Right atrium auricular region (tissue), 2 donors: ENCODE measurements at places on chromosomes 16 and 17. TPM values are rescaled to one million over a fixed set of nuclear protein-coding genes. Genes with fewer than 3 reads are reported as not detected.

The NOD2 gene
- total RNA-seq, result 1.6 TPM

The MRM3 gene
- 21.8 TPM for total RNA-seq

GRCh38 chr16:50478075-50478772 is 70.0 kb upstream of the NKD1 start:
- no peak overlapping the region for H3K27ac ChIP-seq
- no peaks in the 10 kb centered on the region for H3K36me3 ChIP-seq
- no peak for DNase-seq
- no peaks in the 10 kb centered on the region for H3K4me1 ChIP-seq
- no peaks in the 10 kb centered on the region for H3K27me3 ChIP-seq
- H3K4me3 ChIP-seq, result no peak overlapping the region

- H3K4me3 ChIP-seq, result peak overlapping the region; percentile 70
- H3K27me3 ChIP-seq, result no peaks in the 10 kb centered on the region
- H3K36me3 ChIP-seq, result no peaks in the 10 kb centered on the region
- DNase-seq, result no peak
These were observed 1.1 kb downstream of the GLIS2 start for GRCh38 chr16:4316864-4317531.

- H3K27me3 ChIP-seq, result no peaks in the 10 kb centered on the region
- DNase-seq, result no peak
- no peaks in the 10 kb centered on the region for H3K4me1 ChIP-seq
- H3K27ac ChIP-seq, result peak overlapping the region; percentile 96
- H3K36me3 ChIP-seq, result no peaks in the 10 kb centered on the region
- no peak overlapping the region for H3K4me3 ChIP-seq
These were observed 14.7 kb downstream of the RARA start for GRCh38 chr17:40323391-40324381.

DNA sequence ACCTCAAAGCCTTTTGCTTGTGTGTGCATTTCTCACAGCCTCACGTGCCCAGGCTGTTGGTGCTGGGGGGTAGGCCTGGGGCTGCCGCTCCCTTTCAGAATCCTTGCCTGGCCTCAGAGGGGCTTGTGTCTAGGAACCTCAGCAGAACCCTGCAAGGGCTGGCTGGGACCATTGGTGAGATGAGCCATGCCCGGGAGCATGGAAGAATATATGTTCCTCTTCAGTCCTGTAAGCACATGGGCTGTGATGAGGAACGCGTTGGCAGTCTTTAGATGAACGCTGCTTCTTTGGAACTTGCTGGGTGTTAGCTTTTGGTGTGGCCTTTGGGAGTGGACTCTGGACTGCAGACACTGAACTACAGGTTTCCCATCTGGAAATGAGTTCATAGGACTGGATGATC is 32.0 kb upstream of the SLC5A10 start:
- no peaks in the 10 kb centered on the region for H3K4me1 ChIP-seq
- H3K27me3 ChIP-seq, result no peaks in the 10 kb centered on the region
- no peak overlapping the region for H3K27ac ChIP-seq
- peaks cover 11% of the 10 kb centered on the region for H3K36me3 ChIP-seq
- no peak for DNase-seq

DNA sequence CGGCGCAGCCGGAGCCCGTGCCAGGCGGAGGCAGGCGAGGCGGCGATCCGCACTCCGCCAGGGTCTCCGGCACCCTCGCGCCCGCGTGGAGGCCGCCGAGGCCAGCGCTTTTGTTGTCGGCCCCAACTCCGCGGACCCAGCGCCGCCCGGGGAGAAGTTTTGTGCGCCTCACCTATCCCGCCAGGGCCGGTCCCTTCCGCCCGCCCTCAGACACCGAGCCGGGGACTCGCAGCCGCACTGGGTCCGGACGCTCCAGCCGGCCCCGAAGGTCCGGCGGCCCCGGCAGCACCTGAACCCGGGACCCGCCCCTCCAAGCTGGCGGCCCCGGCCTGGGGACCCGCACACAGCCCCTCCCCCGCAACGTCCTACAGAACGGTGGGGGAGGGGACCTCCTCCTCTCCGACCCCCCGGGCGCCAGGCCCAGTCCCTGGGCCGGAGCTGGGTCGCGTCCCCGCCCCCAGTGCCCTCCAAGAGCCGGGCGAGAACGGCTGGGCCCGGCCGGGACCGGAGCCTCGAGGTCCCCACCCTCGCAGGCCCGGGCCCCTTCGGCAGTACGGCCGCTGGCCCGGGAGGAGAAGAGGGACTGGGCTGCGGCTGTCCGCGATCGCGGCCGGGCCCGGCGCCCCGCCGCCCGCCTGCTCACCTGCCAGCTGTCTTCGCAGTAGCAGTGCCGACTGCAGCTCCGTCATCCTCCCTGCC is 698 bp downstream of the UBE2G1 start:
- H3K4me1 ChIP-seq, result no peaks in the 10 kb centered on the region
- no peaks in the 10 kb centered on the region for H3K27me3 ChIP-seq
- DNase-seq, result no peak

DNA sequence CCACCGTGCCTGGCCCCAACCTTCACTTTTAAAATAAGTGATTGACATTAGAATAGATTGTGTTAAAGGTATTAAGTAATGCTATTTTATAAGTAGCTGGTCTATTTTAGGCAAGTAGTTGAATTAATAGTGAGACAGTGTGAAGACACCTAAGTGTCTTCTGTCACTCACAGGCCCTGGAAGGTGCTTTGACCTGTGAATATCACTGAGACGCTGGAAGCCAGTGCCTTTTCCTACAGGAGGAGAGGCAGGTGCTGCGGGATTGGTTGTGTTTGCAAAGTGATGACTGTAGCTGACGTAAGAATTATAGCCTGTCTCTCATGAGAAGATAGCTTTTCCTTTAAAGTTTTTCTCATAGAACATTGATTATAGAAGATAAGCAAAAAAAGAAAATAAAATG is 45.0 kb downstream of the RAB11FIP3 start:
- H3K36me3 ChIP-seq, result peaks cover 5% of the 10 kb centered on the region
- H3K27me3 ChIP-seq, result no peaks in the 10 kb centered on the region
- DNase-seq, result no peak
- no peaks in the 10 kb centered on the region for H3K4me1 ChIP-seq

The MAPT gene
- 23.0 TPM for total RNA-seq

The TPSB2 gene
- 12.5 TPM for total RNA-seq

The METTL23 gene
- 22.6 TPM for total RNA-seq

GRCh38 chr16:25751230-25751835 is 59.6 kb downstream of the HS3ST4 start:
- no peak overlapping the region for H3K27ac ChIP-seq
- no peak overlapping the region for H3K4me3 ChIP-seq
- DNase-seq, result no peak
- no peaks in the 10 kb centered on the region for H3K4me1 ChIP-seq
- H3K36me3 ChIP-seq, result no peaks in the 10 kb centered on the region
- H3K27me3 ChIP-seq, result no peaks in the 10 kb centered on the region

- H3K4me1 ChIP-seq, result no peaks in the 10 kb centered on the region
- H3K4me3 ChIP-seq, result no peak overlapping the region
- H3K36me3 ChIP-seq, result peaks cover 44% of the 10 kb centered on the region
- no peaks in the 10 kb centered on the region for H3K27me3 ChIP-seq
These were observed 17.8 kb downstream of the PFAS start for GRCh38 chr17:8266648-8267479.

The CAPNS2 gene
- total RNA-seq, result 0.35 TPM

The PVALEF gene
- not detected for total RNA-seq

DNA sequence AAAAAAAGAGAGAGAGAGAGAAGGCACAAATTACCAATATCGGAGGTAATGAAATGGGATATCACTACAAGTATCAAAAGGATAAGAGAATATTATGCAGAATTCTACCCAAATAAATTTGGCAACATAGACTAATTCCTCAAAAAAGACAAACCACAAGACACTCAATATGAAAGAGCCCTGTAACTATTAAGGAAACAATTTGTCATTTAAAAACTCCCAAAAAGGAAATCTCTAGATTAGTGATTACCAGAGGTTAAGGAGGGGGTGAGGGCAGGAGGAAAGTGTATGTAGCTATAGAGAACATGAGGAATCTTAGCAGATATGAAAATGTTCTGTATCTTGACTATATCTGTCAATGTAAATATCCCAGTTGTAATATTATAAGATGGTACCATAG is 54.0 kb downstream of the CFDP1 start:
- no peak overlapping the region for H3K27ac ChIP-seq
- no peaks in the 10 kb centered on the region for H3K27me3 ChIP-seq
- no peak overlapping the region for H3K4me3 ChIP-seq
- peaks cover 7% of the 10 kb centered on the region for H3K4me1 ChIP-seq
- no peaks in the 10 kb centered on the region for H3K36me3 ChIP-seq

DNA sequence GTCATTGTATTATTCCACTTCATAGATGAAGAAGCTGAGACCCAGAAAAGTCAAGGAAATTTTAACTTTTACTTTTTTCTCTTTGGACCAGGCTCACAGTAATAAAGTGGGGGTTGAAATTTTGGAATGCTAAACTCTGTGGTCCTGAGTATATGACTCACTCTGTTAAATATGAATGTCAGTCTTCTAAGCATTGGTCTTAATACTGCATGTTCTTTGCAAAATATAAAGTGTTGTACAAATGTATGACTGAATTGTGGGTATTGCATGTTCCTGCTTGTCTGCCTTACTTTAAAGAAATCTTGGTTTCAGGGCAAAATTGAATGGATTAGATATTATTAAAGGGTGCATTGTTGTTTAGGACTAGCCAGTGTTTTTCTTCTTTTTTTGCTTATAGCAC is 950.8 kb upstream of the GOT2 start:
- no peaks in the 10 kb centered on the region for H3K27me3 ChIP-seq
- H3K4me1 ChIP-seq, result no peaks in the 10 kb centered on the region
- DNase-seq, result no peak
- no peak overlapping the region for H3K4me3 ChIP-seq
- H3K36me3 ChIP-seq, result no peaks in the 10 kb centered on the region
